ENCODE measurements at places on chromosomes 3 and 15.
A peak's percentile ranks its signal among the peaks of the same experiment; 100 is the strongest.

GRCh38 chr3:141039589-141039988, 11.6 kb upstream of the SPSB4 start:
- DNase-seq = no peak

DNA sequence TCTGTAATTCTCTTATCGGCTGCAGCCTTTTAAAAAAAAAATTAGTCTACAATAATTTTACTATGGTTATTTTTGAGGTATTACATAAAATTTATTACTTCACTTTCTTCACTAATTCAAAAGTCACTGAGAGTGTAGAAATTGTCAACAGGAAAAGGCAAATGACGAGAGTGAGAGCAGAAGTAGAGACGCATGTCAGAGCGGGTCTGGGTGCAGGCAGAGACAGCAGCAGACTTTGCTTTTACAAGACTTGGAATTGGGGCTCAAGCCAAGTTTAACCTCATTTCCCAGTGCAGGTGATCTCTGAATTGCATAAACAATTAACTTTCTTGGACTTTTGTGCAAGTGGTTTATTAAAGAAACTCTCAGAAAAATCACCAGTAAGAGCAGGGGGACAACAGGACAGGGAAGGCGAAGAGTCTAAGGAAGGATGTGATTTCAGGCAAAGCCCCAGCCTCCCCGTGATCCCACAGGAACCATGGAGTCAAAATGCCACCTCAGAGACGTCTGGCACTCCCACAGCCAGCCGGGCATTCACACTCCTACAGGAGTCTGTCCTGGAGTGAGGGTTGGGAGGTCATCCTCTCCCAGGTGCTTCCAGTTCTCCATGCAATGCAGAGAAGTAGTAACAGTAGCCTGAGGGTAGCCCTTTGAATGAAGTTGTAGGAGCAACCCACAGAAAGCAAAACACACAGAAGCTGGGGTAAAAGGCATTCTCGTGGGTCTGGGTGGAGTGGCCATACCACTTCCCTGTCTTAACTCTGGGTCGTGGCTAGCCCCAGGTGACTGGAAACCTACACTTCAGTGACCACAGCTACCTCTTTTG, 274.0 kb upstream of the TGFBR2 start:
- no peak for DNase-seq

DNA sequence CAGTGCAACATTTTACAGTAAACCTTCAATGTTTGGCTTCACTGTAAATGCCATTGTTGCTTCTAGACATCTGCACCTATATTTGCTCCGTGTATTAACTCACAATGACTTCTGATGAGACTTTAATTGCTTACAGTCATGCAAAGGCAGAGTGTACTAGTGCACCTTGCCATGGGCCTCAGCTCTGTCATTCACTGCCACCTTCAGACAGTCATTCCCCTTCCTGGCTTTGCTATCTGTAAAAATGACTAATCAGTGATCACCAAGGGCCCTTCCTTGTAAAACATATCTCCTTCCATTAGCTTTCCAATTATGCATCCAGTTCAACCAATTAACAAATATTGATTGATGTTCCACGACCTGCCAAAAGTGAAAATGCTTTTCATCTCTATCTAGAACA, 120.3 kb downstream of the ARRDC4 start:
- no peak for DNase-seq

DNA sequence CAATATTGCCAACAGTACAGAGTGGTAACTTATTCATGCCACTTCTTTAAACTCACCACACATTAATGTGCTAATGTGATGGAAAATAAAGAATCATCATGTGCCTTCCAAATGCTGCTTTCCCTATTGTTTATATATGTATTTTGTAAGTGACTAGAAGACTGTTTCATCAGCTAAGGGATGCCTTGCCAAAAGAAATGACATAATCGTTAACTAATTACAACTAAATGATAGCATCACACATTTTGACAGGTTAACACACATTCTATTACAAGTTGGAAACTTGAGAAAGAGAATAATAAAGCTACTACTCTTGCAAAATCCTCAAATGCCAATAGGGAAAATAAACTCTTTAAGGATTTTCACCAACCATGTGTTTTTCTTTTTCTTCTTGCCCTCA, 329.9 kb upstream of the AGTR1 start:
- DNase-seq = no peak

- DNase-seq = no peak
Observed at GRCh38 chr3:51719410-51720025, 12.7 kb downstream of the GRM2 start.

DNA sequence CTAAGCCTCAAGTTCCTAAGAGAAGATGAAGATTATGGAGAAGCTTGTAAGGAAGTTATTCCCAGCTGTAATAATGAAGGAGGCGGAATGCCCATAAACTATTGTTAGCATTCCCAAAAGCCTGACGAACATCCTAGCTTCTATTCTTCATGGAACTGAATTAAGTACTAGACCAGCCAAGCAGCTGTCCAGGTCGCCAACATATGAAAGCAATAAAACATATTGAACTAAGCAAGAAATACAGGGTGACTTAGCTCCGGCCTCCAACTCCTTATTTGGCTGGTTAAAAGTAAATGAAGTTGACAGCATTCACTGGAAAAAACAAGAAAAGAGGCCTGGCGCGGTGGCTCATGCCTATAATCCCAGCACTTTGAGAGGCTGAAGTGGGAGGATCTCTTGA, 174.0 kb upstream of the TPM1 start:
- no peak for DNase-seq

- DNase-seq = no peak
Observed at GRCh38 chr3:175704366-175705055, 845.4 kb downstream of the NAALADL2 start.

GRCh38 chr15:51765751-51766150, 14.4 kb downstream of the TMOD2 start:
- DNase-seq = no peak

DNA sequence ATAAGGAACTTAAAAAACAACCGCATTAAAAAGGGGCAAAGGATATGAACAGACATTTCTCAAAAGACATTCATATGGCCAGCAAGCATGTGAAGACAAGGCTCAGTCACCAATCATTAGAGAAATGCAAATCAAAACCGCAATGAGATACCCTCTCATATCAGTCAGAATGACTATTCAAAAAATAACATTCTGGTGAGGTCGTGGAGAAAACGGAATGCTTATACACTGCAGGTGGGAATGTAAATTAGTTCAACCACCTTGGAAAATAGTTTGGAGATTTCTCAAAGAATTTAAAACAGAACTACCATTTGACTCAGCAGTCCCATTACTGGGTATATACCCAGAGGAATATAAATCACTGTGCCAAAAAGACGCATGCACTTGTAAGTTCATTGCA, 496.6 kb upstream of the SGO1 start:
- DNase-seq = no peak

GRCh38 chr3:149343951-149344350, 10.5 kb upstream of the TM4SF18 start:
- DNase-seq = no peak

DNA sequence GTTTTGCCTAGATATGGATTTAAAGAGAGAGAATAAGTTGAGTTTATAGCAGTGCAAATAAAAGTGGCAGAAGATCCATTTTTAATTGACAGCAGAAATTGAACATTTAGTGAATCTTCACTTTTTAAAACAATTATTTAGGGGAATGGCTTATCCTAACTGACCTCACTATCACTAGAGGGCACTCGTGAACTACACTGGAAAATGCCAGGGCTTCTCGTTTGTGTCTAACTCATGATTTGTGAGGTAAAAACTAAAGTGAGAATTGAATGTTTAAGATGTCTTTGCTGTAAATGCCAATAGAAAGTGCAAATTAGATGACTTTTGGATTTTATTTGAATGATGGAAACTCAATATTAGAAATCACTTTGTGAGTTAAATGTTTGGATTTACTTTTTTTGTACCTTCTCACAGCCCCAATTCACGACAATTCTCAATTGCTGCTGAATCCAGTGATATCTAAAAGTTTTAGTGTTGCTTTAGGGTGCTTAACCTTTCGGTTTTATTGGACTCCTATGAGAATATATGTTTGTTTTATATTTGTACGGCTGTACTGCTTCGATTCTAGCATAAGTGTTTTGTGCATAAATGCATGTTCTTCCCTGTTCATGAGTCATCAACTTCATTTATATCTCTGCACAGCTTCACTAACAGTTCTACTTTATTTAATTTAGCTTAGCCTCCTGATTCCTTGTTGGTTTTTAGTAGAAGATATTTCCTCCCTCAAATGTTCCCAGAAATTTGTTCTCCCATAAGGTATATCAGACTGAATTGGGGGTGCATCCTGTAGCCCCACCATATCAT, 462.1 kb downstream of the MFSD1 start:
- DNase-seq = no peak

DNA sequence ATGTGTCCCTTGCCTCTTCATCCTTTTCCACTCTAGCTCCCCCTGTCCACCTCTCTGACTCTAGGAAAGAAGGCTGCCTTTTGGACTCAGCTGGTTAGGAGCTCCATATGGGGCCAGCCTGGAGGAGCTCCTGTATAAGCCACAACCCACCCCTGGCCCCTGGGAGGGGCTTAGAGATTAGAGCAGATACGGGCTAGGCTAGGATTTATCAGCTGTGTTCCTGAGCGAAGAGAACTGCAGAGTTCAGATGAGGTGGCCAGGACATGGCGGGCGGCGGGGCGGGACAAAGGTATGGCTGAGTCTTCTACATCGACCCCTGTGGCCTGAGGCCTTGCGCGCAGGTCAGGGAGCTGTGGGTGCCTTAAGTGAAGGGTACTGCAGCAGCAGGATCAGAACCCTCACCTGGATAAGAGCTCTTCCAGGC, 7.9 kb downstream of the NBEAL2 start:
- no peak for DNase-seq

DNA sequence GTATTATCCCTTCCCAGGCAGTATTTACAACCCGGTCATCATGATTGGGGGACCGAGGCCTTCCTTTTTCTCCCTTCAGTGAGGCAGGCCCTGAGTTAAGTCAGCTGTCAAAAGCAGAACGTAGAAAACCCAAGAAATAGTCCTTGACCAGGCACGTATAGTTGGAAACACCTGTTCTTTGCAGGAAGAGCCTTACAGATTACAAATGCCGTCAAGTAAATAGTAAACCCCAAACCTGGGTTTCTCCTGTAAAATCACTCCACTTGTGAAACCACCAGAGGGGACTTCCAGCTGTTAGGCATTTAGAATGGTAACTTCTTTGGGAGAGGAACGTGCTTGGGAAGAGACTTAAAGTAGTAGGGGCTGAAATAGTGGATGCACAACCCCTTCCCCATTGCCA, 1.0 kb upstream of the BTBD1 start:
- DNase-seq = no peak

DNA sequence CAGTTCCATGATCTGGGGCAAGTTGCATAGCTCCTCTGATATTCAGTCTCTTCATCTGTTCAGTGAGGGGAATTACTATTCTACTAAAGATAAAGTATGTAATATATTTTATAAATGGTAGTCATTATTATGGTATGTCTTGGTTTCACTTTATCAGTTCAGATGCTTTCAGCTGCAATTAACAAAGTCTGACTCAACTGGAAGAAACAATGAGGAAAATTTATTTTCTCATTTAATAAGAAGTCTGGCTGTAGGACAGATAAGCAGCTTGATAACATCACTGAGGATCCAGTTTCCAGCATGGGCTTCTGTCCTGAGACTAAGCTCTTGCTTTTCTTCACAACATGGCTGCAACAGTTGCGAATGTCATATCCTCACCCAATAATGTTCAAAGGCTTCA, 354.3 kb upstream of the TRIM42 start:
- no peak for DNase-seq

DNA sequence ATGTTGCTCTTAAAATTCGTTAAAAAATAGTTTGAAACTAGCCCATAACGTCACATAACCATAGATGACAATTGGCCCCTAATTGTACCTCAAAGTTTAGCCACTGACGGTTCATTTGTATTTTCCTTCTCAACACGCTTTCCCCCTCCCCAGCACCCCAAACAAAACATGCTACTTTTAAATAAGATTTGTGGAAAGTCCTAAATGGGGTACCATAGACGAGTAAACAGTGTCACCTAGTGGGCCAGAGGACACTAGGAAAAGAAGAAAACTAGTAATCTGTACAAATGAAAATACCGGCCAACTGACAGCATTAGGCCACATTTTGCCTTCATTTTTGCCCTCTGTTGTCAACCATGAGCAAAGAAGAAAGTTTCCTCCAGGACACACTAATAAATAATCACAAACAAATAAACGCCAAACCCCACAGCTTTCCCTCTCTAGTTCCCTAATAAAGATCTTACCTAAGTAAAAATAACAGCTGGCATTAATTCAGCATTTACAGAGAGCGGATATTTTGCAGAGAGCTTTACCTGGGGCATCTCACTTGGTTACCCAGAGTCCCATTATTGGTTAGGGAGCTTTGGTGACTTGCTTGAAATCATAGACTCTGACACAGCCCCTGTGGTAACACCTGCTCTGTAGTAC, 175.1 kb upstream of the ATP11B start:
- peak; percentile 69 for DNase-seq

GRCh38 chr3:14440168-14440518, 37.7 kb downstream of the SLC6A6 start:
- DNase-seq = no peak

DNA sequence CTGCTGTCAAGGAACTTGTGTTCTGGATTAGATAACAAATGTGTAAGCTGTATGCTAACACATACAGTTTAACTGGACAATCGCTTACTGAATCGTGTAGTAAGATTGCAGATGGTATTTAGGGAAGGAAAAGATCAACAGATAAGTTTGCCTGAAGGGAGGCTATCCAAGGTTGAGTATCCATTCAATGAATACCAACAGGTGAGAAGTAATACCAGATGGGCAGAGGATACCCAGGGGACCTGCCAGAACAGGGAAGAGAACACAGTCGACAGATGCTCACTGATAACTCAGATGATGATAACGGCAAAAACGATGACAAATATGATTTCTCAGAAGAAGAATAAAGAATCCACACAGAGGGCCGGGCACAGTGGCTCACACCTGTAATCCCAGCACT, 3.2 kb upstream of the UACA start:
- DNase-seq = no peak

DNA sequence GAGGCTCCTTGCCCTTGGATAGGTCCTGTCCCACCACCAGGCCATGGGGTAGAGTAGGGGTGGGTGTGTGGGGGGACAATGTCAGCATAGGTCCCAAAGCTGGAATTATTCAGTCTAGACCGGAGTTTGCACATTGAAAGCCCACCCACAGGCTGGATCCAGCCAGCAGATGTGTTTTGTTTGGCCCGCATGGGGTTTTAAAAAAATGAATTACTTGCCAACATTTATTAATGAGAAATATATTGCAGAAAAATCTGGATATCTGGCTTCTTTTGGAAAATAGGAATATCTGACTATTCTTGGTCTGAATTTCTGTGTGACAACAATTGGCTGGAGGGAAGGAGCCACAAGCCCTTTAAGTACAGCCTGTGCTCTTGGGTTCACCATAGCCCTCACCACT, 17.3 kb upstream of the LRIG1 start:
- no peak for DNase-seq

GRCh38 chr3:71384388-71384787, 199.1 kb downstream of the FOXP1 start:
- DNase-seq = no peak

DNA sequence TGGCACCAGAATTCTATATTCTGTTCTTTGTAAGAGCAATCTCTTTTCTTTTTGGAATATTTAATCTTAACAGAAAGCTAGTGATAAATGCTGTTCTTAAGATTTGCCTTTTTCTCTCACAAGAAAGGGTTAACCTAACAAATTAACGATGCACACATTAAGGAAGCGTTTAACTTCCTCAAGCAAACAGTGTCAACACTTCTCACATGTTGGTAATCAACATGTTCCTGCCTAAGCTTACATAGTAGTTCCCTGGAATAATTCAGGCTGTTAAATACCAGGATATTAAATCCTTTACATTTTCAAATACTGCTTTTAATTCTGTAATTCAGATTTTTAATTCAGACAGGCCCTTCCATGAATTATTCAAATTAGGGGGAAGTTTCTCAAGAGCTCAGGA, 67.4 kb upstream of the RPL35A start:
- DNase-seq = no peak

Measured in NCI-H1436 (cell line).